ENCODE measurements at places on chromosomes 4 and X. TPM values are rescaled to one million over a fixed set of nuclear protein-coding genes. Genes with fewer than 3 reads are reported as not detected.

Gene PPP2R2C
- total RNA-seq: 2.5 TPM

- no peak for DNase-seq
- H3K27me3 ChIP-seq: no peaks in the 10 kb centered on the region
- no peak overlapping the region for H3K27ac ChIP-seq
- H3K36me3 ChIP-seq: no peaks in the 10 kb centered on the region
- H3K4me1 ChIP-seq: peaks cover 22% of the 10 kb centered on the region
Observed at GRCh38 chr4:26239801-26240200, 81.0 kb upstream of the RBPJ start.

- H3K4me1 ChIP-seq: no peaks in the 10 kb centered on the region
- no peak for DNase-seq
- no peak overlapping the region for H3K27ac ChIP-seq
- H3K4me3 ChIP-seq: no peak overlapping the region
- H3K36me3 ChIP-seq: no peaks in the 10 kb centered on the region
Observed at GRCh38 chr4:150139297-150139865, 61.1 kb downstream of the DCLK2 start.

Gene MAGEA3
- total RNA-seq: not detected

Gene UGT2B10
- not detected for total RNA-seq

Gene HSFX2
- total RNA-seq: 0.77 TPM

DNA sequence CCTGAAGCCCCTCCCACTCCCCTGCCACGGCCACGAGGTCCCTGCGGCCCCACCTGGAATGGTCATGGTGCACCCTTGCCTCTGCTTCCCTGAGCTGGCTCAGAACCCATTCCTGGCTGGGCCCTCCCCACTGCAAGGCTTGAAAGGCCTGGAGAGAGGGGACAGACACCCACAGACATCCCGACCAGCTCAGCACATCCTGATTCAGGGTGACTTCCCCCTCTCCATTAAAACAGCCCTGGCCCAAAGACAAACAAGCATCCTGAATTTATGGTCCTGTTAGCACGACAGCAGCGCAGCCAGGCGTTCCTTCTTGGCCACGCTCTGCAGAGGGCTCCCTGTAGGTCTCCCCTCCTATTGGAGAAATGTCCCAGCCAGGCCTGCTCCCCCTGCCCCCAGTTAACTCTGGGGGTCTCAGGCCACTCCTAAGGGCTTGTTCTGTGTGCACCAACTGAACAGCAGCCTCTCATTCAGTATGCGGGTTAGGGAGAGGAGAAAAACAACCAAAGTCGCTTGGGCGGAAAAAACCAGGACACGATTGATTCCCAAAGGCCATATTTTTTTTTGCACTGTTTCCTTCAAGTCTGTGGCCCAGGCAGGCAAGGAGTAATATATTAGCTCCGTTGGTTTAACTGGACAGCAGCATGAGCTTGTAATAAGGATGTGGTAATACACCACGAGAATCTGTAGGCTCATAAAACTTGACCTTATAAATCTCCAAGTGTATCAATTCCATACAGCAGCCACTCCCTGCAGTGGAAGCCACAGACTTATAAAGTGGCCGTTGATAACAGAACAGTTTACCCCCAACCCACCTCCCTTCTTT, 106.7 kb upstream of the MSX1 start:
- H3K4me3 ChIP-seq: no peak overlapping the region
- H3K36me3 ChIP-seq: no peaks in the 10 kb centered on the region
- DNase-seq: no peak

GRCh38 chr4:141645611-141646340, 9.4 kb downstream of the IL15 start:
- H3K4me1 ChIP-seq: no peaks in the 10 kb centered on the region
- H3K27me3 ChIP-seq: no peaks in the 10 kb centered on the region
- no peak for DNase-seq
- H3K4me3 ChIP-seq: no peak overlapping the region
- no peak overlapping the region for H3K27ac ChIP-seq

GRCh38 chr4:6724421-6725111, 8.6 kb downstream of the BLOC1S4 start:
- H3K4me3 ChIP-seq: no peak overlapping the region
- no peak overlapping the region for H3K27ac ChIP-seq
- peaks cover 12% of the 10 kb centered on the region for H3K4me1 ChIP-seq
- no peaks in the 10 kb centered on the region for H3K36me3 ChIP-seq

GRCh38 chr4:173564461-173564860, 34.4 kb upstream of the HAND2 start:
- no peaks in the 10 kb centered on the region for H3K36me3 ChIP-seq
- DNase-seq: no peak
- no peak overlapping the region for H3K27ac ChIP-seq

DNA sequence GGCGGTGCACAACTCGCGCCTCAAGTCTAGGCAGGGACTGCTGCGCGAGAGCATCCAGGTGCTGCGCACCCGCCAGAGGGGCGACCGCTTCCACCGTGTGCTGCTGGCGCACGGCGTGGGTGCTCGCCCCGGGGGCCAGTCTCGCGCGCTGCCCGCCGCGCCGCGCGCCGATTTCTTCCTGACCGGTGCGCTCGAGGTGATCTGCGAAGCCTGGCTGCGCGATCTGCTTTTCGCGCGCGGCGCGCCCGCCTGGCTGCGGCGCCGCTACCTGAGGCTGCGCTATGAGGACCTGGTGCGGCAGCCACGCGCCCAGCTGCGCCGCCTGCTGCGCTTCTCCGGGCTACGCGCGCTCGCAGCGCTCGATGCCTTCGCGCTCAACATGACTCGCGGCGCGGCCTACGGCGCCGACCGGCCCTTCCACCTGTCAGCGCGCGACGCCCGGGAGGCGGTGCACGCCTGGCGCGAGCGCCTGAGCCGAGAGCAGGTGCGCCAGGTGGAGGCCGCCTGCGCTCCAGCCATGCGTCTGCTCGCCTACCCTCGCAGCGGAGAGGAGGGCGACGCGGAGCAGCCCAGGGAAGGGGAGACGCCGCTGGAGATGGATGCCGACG, 1.3 kb downstream of the CHST7 start:
- DNase-seq: peak; percentile 55
- H3K4me3 ChIP-seq: peak overlapping the region; percentile 59
- no peak overlapping the region for H3K27ac ChIP-seq
- peaks cover 19% of the 10 kb centered on the region for H3K27me3 ChIP-seq
- no peaks in the 10 kb centered on the region for H3K4me1 ChIP-seq
- no peaks in the 10 kb centered on the region for H3K36me3 ChIP-seq

- no peak overlapping the region for H3K4me3 ChIP-seq
- DNase-seq: no peak
- no peaks in the 10 kb centered on the region for H3K4me1 ChIP-seq
- no peaks in the 10 kb centered on the region for H3K36me3 ChIP-seq
- H3K27ac ChIP-seq: no peak overlapping the region
Observed at GRCh38 chrX:54509400-54509799, 13.4 kb upstream of the FGD1 start.

Gene NEXMIF
- 1.1 TPM for total RNA-seq

- H3K4me1 ChIP-seq: no peaks in the 10 kb centered on the region
- H3K36me3 ChIP-seq: no peaks in the 10 kb centered on the region
- DNase-seq: no peak
Observed at GRCh38 chr4:141410839-141411238, 190.1 kb downstream of the ZNF330 start.

Gene STX18
- total RNA-seq: 24.9 TPM

GRCh38 chr4:103853627-103854026, 133.8 kb upstream of the TACR3 start:
- H3K27me3 ChIP-seq: no peaks in the 10 kb centered on the region
- H3K4me1 ChIP-seq: peaks cover 3% of the 10 kb centered on the region
- no peak for DNase-seq
- H3K36me3 ChIP-seq: no peaks in the 10 kb centered on the region
- H3K27ac ChIP-seq: no peak overlapping the region

DNA sequence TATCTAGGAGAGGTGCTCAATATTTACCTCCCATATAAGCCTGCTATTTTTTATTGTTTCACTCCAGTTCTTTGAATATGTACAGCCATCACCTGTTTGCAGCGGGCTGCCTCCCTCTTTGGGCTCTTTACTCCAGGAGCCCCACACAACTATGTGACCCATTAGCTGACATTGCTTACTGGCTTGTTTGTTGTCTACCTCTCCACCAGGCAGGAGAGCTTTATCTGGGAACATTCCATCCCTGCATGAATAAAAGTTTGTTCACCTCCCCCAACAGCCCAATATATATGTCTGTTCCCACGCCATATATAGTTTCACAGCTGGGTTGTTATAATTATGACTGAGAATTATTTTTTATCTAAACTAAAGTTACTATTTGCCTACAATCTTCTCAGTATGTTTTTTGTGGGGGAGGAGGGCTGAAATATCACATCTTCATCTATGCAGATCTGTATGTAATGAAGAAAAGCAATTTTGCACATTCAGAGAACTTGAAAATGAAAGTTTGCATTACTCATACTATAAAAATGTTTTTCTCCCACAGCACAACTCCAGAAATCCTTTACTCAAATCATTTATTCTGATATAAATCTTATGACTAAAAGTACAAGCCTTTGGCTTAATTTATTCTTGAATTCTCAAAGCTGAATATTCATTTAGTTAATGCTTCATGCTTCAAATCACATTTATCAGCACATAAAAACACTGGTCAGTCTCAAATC, 61.2 kb upstream of the DAPP1 start:
- H3K4me3 ChIP-seq: no peak overlapping the region
- no peak overlapping the region for H3K27ac ChIP-seq
- H3K4me1 ChIP-seq: no peaks in the 10 kb centered on the region
- DNase-seq: no peak
- no peaks in the 10 kb centered on the region for H3K27me3 ChIP-seq
- no peaks in the 10 kb centered on the region for H3K36me3 ChIP-seq

- peak overlapping the region; percentile 40 for H3K4me3 ChIP-seq
- H3K27ac ChIP-seq: no peak overlapping the region
- DNase-seq: peak; percentile 65
Observed at GRCh38 chr4:2060611-2061185, 1.6 kb downstream of the NAT8L start.

Gene NWD2
- not detected for total RNA-seq

Gene GABRE
- 0.92 TPM for total RNA-seq

GRCh38 chrX:150365051-150365989, 2.2 kb downstream of the MAMLD1 start:
- no peak overlapping the region for H3K27ac ChIP-seq
- H3K36me3 ChIP-seq: no peaks in the 10 kb centered on the region
- DNase-seq: peak; percentile 85

DNA sequence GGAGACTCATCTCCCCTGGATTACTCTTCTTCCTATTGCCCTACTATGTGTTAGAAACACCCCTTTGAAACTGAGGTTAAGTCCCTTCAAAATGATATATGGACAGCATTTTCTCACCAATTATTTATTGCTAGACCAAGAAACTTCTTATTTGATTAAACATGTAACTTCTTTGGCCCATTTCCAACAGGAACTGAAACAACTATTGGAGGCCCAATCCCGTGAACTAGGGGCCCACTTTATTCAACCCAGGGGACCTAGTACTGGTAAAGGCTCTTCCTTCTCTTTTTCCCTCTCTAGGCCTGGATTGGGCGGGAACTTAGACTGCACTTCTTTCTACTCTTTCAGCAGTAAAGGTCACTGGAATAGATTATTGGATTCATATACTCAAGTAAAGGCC, 16.7 kb upstream of the COL25A1 start:
- no peak for DNase-seq
- no peaks in the 10 kb centered on the region for H3K27me3 ChIP-seq
- H3K27ac ChIP-seq: no peak overlapping the region

DNA sequence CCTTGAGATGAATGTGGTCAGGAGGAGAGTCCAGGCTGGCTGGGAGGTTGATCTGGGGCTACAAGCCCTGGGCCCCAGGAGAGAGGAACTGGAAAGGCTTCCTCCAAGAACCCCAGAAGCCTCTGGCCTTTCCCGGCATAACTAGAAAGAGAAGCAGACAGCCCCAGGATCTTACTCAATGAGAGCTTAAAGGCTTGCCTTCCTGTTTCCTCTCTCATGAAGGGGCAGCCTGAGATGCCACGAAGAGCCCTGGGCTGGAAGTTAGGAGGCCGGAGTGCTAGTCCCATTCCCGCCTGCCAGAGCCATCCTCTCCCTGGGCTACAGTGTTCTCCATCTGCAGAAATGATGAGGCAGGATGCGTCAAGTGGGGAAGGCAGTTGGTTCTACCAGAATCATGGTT, 20.1 kb upstream of the XPNPEP2 start:
- DNase-seq: no peak
- H3K4me1 ChIP-seq: no peaks in the 10 kb centered on the region
- no peak overlapping the region for H3K27ac ChIP-seq
- H3K27me3 ChIP-seq: no peaks in the 10 kb centered on the region

DNA sequence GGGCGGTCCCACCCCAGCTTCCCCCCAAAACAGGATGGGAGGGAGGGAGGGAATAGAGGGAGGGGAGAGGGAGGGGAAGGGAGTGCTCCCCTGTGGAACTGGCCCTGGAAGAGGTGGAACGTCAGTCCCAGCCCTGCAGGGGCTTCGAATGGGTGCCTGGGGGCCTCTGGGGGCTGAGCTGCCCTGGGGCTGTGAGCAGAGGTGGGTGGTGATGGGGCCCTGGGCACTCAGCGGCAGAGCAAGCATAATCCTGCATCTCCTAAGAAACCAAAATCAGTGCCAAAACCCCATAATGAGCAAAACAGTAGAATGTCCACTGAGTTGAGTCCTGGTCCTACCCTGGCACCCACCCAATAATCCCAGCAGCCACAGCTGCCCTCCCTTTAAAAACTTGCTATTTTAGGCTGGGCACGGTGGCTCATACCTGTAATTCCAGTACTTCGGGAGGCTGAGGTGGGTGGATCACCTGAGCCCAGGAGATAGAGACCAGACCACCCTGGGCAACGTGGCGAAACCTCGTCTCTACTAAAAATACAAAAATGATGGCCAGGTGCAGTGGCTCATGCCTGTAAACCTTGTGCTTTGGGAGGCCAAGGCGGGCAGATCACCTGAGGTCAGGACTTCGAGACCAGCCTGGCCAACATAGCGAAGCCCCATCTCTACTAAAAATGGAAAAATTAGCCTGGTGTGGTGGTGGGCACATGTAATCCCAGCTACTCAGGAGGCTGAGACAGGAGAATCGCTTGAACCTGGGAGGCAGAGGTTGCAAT, 11.1 kb downstream of the DOK7 start:
- H3K36me3 ChIP-seq: no peaks in the 10 kb centered on the region
- DNase-seq: peak; percentile 1
- H3K4me3 ChIP-seq: no peak overlapping the region
- no peak overlapping the region for H3K27ac ChIP-seq

DNA sequence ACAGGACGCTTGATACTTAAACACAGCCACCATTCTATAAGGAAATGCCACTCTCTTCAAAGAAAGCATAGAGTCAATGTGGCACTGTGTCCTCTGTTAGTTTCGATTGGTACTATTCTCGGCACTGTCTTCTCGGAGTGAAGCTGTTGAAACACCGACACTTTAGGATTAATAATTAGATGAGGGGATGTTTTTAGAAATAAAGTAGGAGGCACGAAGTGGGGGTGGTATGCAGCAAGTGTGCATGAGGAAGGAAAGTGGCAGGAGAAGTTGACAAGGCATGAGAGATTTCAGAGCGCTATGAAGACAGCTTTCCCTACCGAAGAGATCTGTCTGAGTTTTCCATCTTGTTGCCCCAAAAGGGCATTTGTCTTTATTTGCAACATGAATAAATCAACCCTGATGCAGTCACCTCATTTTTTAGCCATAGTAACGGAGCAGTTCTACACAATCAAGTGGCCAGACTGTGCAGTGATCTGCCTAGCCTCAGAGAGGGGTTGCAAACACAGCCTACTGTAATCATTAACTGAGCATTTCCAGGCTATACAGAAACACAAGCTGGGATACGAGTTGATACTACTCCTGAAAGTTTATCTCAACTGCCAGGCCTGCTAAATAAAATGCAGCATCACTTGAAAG, 8.3 kb downstream of the GPRIN3 start:
- H3K4me3 ChIP-seq: no peak overlapping the region
- H3K4me1 ChIP-seq: no peaks in the 10 kb centered on the region
- H3K27me3 ChIP-seq: no peaks in the 10 kb centered on the region
- no peak for DNase-seq
- H3K27ac ChIP-seq: no peak overlapping the region
